Thymus (tissue), 14 donors: ENCODE measurements at places on chromosomes 3 and 15.

DNA sequence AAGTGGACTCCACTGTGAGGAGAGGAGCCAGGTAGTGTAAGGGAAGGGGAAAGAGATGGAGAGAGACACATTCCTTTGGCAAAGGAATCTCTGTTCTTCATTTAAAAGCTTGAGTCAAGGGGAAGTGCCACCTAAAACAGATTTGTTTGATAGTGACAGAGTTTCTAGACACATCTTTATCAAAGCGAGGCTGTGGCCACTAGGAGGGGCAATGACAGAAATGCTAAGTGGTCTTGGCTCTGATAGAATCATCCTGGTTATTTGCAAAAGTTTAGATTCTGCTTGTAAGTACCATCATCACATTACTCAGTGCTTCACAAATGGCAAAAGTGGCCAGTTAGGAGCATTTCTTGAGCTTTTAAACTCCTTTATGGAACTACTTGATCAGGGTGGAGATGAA is 261.4 kb downstream of the CNTN3 start:
- no peak overlapping the region for H3K27ac ChIP-seq
- no peaks in the 10 kb centered on the region for H3K27me3 ChIP-seq
- no peak for DNase-seq
- H3K36me3 ChIP-seq: no peaks in the 10 kb centered on the region
- H3K4me3 ChIP-seq: no peak overlapping the region
- H3K4me1 ChIP-seq: no peaks in the 10 kb centered on the region

DNA sequence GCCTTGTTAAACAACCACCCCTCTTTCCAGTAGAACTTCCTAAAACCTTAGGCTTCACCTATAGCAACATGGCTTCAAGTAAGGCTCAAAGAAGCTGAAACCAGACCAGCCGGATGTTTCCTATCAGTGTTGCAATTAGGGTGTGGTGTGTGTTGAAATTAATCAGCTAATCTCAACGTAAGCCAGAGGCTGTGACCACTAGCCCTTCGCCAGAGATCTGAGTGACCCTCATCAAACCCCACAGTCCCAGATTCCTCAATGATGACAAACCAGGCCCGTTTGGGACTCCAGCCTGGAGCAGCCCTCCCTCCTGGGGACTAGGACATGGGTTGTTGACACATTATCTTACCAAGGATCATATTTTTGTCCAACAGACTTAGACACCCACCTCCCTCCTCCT is 27.3 kb downstream of the CYP11A1 start:
- no peak overlapping the region for H3K4me3 ChIP-seq
- no peak for DNase-seq
- no peaks in the 10 kb centered on the region for H3K4me1 ChIP-seq
- no peaks in the 10 kb centered on the region for H3K36me3 ChIP-seq
- H3K27me3 ChIP-seq: no peaks in the 10 kb centered on the region
- H3K27ac ChIP-seq: no peak overlapping the region

DNA sequence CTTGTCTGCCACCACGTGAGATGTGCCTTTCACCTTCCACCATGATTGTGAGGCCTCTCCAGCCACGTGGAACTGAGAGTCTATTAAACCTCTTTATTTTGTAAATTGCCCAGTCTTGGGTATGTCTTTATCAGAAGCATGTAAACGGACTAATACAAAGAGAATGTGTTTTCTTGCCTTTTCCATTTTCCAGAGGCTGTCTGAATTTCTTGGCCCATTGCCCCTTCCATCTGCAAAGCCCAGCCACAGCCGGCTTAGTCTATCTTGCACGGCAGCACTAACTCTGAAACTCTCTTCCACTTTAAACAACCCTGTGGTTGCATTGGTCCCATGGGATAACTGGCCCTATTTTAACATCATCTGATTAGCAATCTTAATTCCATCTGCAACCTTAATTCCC is 215.3 kb downstream of the LRTM1 start:
- H3K36me3 ChIP-seq: no peaks in the 10 kb centered on the region
- no peaks in the 10 kb centered on the region for H3K27me3 ChIP-seq
- no peak overlapping the region for H3K4me3 ChIP-seq
- H3K27ac ChIP-seq: no peak overlapping the region

DNA sequence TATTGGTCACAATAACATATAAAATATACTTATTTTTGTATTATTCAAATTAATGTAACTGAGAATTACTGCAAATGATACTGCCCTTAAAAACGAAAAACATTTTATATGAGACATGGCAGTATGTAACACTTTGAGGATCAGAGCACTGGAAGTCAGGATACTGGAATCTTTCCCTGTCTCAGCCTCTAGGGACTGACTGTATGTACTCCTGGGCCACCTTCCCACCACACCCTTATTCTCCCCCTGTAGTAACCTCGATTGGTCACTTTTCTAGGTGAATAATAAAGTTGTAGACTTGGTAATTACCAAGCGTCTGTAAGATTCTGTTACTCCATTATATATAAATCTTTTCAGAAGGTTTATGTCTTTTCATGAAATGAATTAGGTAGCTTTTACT is 43.0 kb downstream of the LRRC49 start:
- no peak overlapping the region for H3K4me3 ChIP-seq
- H3K27me3 ChIP-seq: no peaks in the 10 kb centered on the region
- no peaks in the 10 kb centered on the region for H3K36me3 ChIP-seq
- no peak overlapping the region for H3K27ac ChIP-seq

DNA sequence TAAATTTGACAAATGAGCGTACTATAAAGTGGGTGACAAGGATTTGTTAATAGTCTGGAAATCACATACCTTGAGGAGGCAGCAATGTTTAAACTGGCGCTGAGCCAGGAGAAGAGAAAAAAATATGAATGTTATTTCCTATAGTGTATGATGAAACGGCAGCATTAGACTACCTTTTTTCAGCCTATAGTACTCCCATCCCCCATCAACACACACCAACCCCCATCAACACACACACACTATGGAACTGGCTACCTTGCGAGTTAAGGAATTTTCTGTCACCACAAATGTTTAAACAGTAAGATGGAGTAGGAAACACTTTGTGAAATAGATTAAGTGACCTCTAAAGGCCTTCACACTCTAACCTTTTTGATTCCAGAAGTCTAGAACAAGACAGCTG is 46.8 kb upstream of the ZCWPW2 start:
- H3K27ac ChIP-seq: no peak overlapping the region
- no peaks in the 10 kb centered on the region for H3K36me3 ChIP-seq
- no peak overlapping the region for H3K4me3 ChIP-seq
- H3K4me1 ChIP-seq: no peaks in the 10 kb centered on the region

- DNase-seq: no peak
- no peak overlapping the region for H3K27ac ChIP-seq
- no peaks in the 10 kb centered on the region for H3K36me3 ChIP-seq
- H3K4me1 ChIP-seq: no peaks in the 10 kb centered on the region
- no peak overlapping the region for H3K4me3 ChIP-seq
- H3K27me3 ChIP-seq: no peaks in the 10 kb centered on the region
Observed at GRCh38 chr3:109944836-109945235, 607.5 kb upstream of the DPPA4 start.
